ENCODE measurements at places on chromosomes 7 and 10.

GRCh38 chr10:80148166-80148805, 15.8 kb downstream of the PLAC9 start:
- DNase-seq = no peak

GRCh38 chr10:44198096-44198779, 186.7 kb downstream of the CXCL12 start:
- no peak for DNase-seq

GRCh38 chr10:14916600-14916999, 37.3 kb downstream of the DCLRE1C start:
- DNase-seq = no peak

DNA sequence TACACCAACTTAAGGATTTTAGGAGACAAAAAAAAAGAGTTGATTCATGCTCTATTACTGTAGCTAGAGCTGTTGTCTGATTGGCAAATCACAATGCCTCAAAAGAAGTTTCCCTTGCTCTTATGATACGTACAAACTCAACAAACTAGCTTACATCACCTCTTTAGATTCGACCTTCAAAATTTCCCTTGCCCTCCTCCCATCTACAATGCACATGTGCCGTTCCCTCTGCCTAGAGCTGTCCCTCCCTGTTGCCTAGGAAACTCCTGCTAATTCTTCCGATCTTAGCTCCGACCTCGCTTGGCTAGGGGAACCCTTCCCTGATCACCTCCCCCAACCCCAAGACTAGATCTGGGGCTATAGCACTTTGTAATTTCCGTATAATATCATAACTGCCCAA, 55.4 kb downstream of the MAP3K8 start:
- DNase-seq = no peak

DNA sequence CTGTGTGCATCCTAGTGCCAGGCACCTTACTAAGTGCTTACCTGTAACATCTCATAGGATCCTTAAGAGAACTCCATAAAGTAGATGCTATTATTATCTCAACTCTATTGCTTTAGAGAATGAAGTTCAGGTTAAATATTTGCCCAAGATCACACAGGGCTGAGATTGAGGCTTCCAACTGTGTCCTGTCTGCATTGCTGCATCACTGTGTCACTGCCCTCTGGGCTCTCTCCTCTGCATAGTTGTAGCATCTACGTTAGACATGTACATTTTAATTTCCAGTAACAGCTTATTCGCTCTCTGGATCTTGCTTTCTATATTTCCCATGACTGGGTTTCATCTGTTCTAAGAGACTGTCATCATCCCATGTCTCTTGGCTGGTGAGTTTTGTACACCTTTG, 63.6 kb upstream of the FZD8 start:
- no peak for DNase-seq

GRCh38 chr10:58930500-58930899, 245.9 kb upstream of the PHYHIPL start:
- DNase-seq = no peak

- peak; percentile 45 for DNase-seq
These were observed 922 bp downstream of the PPA1 start for GRCh38 chr10:70232155-70232858.

GRCh38 chr10:21891439-21891838, 112.1 kb downstream of the DNAJC1 start:
- no peak for DNase-seq

GRCh38 chr10:80447436-80448190, 6.5 kb upstream of the TSPAN14 start:
- DNase-seq = no peak

DNA sequence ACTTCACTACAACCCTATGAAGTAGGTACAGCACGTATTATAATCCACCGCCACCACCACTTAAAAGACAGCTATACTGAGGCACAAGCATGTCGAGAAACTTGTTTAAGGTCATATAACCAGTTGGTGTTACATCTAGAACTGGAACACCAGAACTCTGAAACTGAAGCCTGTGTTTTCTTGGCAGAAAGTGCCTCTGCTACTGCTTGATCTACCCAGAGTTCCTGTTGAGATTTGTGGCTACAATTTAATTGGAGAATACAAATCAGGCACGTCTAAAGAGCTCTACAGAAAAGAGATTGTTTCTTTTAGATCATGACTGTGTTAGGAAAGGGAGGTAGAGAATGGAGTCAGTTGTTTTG, 4.3 kb upstream of the ADD3 start:
- no peak for DNase-seq

DNA sequence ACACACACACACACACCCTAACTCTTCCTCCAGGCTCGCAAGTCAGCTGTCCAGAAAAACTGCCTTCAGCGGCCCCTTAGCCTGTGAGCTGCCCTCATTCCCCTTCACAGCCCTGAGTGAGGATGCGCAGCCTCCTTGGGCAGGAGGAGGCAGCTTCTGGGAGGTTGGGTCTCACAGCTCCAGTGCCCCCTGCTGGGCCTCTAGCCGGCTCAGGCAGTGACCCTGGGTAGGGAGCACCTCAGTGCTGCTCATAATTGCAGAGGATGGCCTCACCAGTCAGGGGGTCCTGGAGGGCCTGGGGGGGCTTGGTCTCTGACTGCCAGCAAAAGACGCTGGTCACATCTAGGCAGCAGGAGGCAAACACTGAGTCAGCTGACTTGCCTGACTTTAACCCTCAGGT, 43.7 kb downstream of the ZNF273 start:
- no peak for DNase-seq

DNA sequence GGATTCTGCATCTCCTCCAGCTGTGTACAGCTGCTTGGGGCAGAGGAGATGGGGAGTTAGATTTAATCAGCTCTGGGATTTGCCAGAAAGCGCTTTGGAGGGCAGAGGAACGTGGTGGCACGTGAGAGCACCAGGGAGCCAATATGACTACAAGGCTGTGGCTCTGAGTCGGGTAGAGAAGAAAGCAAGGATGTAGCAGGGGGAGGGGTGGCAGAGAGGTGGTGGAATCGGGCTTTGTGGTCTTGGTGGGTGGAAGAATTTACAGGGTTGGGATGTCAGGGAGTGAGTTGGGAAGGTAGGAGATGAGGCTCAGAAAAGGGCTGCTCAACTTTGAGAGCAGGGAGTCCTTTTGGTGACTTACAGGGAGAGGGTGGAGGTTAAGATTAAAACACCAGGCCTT, 113.6 kb downstream of the CCNY start:
- no peak for DNase-seq

DNA sequence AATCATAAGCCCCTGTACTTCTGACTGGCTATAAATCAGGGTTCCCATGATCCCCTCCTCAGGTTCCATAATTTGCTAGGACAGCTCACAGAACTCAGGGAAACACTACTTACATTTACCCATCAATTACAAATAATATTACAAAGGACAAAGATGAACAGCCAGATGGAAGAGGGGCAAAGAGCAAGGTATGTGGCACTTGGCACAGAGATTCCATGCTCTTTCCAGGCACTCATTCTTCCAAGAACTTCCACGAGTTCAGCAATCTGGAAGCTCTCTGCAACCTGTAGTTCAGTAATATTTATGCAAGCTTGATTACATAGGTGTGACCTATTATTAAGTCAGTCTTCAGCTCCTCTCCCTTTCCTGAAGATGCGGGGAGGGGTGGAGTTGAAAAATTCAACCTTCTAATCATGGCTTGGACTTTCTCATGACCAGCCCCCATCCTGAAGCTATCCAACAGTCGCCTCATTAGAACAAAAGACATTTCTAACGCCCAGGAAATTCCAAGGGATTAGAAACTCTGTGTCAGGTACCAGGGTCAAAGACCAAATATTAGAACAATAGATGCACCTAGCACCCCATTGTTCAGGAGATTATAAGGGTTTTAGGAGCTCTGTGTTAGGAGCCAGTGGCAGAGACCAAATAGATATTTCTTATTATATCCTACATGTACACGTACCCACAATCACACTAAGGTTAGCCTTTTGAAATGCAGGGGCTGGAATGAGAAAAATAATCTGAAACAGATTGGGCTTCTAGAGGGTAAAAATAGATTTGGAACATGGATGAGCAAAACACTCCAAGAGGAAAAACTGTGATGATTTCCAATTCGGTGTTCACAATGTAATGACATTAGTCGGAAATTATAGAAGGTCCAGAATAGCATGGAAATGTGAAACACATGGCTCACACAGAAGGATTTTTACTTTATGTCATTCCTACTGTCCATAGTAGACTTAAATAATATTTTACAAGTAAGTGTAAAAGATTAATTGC, 7.0 kb downstream of the ANKMY2 start:
- no peak for DNase-seq

DNA sequence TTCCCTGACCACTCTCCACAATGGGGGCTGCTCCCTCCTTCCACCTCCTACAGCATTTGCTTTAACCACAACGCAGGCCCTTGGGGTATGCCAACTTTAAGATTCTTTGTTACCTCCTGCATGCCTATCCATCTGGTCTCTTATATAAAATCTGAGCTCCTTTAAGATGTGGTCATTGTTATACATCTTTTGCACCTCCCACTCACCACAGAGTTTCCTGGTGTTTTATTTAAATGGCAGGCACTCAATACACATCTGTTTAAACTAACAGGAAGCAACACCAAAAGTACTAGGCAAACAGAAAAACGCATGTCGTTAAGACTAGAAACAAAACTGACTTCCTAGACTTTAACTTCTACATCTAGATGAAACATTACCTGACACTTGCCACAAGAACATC, 36.3 kb downstream of the SLC25A13 start:
- peak; percentile 16 for DNase-seq

- DNase-seq = no peak
These were observed 39.0 kb downstream of the CCDC3 start for GRCh38 chr10:12962556-12962955.

DNA sequence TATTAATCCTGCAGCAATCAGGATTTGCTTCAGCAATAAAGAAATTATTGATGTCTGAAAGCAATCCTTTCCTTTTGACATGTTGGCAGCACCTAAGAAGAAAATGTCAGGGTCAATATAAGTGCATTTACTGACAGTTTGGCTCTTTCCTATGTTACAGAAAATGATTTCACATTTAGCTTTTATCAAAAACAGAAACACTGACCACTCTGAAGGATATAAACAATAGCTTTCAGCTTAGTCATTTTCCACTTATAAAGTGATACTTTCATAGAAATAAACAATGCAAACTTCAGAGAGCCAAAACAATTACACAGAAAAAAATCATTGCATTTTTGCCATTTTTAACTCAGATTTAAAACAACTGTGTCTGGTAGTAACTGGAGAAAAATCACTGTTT, 325.6 kb upstream of the KAT6B start:
- no peak for DNase-seq

GRCh38 chr10:96645191-96645721, 58.4 kb upstream of the TM9SF3 start:
- DNase-seq = no peak

DNA sequence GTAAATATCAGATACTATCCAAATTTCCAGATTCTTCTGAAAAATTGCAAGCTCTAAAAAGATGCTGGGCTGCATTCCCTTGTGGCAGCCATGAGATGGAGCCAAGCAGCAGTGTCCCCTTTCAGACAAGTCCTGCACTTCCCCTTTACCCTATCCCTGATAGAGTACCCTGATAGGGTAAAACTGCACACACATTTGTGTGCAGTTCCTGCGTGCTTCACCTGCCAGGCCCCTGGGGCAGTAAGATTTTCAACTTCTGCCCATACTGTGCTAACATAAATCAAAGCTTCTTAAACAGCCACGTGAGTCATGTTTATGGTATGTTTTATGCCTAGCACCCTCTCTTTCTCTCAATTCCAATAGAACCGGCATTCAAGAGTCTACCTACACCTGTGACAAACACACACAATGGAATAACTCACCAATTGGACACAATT, 52.2 kb downstream of the IFIT5 start:
- DNase-seq = no peak

DNA sequence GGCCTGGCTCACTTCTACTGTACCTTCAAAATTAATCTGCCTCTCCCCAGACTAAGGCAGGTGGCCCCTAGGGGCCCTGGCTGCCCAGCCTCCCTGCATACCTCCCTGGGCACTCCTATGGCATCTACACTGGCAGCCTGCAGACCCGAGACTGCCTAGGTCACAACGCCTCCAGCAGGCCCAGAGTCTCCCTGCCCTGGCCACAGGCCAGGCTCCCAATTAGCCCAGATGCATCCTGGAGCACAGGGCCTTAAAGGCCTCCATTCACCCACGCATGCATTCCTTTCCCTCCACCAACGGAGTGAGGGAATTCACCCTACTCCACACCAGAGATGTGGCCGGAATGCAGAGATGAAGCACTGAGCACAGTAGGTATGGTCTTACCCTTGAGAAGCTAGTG, 1.9 kb downstream of the CHAT start:
- DNase-seq = no peak

DNA sequence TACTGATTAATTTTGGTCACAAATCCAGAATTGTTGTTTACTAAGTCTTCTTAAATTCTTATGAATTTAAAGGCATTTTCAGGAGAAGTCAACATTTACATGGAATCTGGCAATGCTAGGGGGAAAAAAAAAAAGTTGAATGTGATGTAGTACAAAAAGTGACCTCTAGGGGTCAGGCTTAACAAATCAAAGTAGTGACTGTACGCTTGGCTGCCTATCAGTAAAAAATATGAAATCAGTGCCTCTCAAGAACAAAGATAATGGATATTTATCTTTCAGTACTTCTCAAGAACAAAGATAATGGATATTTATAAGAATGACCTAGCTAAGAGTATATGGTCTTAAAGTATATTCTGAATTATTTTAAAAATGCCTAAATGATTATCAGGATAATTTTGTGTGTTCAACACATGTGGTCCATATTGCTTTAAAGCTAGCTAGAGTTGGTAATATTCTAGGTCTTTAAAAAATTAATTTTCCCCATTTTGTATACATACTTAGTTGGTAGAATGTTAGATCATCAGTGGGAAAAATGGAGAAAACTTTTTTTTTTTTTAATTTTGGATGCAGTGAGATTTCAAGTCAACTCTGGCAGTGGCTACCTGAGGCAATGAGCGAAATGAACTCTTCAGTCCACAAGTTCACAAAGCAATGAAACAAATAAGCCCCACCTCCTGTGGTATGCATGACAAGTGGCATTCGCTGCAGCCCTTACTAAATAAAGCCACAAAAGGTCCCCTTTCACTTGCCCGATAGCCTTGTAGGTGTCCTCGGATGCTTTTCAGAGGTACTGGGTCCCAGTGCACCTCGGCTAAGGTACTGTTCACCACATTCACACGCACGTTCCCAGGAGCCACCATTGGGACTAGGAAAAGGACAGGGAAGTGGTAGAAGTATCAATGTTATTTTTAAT, 51.2 kb upstream of the LAMB4 start:
- DNase-seq = no peak

DNA sequence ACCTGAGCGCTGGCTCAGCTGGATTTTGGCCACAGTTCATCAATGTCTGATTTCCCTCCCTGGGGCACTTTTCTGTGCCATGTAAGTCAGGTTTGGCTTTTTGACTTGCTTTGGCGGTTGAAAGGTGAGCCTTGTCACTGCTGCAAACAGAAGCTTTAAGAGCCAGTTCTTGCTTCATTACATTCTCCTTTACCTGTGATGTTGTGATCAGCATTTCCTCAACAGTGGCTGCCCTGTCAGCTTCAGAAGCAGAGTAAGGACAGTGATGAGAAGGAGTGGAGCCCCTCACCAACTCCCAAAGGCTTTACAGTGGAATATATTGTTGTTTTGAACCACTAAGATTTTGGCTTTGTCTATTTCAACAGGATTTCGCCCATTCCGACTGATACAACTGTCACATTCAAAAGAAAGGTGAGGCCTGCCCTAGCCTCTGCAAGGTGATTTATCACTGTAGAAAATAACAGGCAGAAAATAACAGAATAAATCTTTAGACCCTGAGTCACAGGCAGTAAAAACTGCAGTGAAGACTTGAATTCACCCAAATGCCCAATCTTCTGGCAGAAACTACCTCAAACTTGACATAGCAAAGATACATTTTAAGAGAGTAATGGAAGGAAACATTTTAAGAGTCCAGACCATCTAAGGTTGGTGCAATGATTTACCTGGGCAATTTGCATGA, 13.3 kb upstream of the DKK1 start:
- DNase-seq = no peak

GRCh38 chr10:19385846-19386450, 337.3 kb downstream of the MALRD1 start:
- DNase-seq = no peak
